Inflammatory macrophage (primary cell): ENCODE measurements at places on chromosomes 6 and 20.

- DNase-seq = peak; percentile 98
Measured at GRCh38 chr6:11732036-11732631, 46.5 kb downstream of the ADTRP start.

DNA sequence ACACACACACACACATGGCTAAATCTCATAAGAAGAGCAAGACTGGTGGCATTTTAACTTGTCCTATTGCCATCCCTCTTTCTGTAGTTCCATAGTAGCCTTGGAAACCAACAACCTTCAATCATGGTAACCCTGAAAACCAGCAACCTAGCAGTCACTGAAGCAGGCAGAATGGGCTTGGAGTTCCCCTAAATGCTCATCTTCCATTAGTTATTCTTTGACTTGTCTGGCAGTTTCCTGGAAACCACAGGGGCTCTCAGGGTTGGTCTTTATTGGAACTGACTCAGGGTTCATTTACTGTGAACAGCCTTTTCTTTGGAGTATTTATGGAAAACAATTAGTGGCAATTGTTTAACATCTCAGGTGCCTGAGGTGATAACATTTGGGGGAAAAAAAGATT lies 19.4 kb upstream of the BRPF3 start:
- no peak for DNase-seq

DNA sequence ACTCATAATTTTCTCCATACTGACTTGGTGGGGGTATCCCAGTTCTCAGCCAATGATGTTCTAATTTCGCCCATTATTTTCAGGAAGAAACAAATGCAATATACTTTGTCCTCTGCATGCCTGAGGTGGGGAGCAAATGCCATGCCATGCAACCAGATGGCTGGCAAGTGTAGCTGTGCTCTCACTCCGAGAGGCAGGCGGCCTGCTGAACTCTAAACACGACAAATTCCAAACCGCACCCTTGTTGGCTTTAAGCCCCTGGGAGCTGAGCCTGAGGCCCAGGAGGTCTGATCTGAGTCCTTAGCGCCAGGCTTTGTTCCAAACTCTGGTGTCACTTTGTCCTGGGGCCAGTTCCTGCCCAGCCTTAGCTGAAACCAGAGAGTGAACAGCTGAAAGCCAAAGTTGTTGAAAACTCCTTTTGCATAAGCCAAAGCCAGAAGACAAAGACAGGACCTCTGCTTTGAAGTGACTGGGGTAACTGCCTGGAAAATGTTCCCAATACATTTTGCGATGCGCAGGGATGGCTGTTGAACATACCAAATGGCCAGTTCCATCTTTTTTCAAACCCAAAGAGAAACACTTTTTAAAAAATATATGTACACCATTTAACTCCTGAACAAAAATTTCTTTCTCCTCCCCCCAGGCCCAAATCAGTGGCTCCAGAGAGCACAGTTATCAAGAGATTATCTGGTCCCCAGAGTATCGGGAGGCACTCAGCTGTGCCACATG lies 46.2 kb downstream of the TTI1 start:
- DNase-seq = no peak

- no peak for DNase-seq
Measured at GRCh38 chr20:38927902-38928578, 1.8 kb downstream of the FAM83D start.

DNA sequence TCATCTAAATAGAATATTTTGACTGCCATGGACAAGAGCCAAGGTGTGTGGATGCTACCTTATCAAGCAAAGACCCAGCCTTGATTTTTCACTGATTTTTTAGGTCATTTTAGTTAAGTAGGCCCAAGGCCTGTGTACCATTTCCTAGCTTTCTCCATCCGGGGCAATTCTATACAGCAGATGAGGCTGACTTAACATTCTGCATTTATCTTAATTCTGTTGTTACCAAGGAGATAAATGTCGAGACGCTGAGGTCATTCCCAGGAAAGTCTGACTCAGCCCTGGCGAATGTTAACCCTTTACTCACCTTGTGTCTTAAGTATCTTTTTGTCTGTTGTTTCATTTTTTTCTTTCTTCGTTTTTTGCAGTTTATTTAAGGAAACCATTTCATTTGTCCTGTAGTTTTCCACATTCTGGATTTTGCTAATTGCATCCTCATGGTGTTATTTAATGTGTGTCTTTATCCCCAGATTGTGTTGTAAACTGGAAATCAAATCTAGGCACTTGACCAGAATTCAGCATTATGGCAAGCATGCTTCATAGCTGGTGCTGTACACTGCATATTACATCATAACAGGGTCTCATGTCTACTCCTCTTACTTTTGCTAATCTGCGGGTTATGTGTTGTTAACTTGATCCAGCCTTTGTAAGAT lies 277.0 kb downstream of the CDKAL1 start:
- no peak for DNase-seq

- no peak for DNase-seq
Measured at GRCh38 chr6:123780021-123780420, 23.6 kb upstream of the NKAIN2 start.

- no peak for DNase-seq
Measured at GRCh38 chr20:9200196-9200595, 131.3 kb downstream of the PLCB4 start.

GRCh38 chr6:12395898-12396297 lies 105.7 kb downstream of the EDN1 start:
- no peak for DNase-seq

DNA sequence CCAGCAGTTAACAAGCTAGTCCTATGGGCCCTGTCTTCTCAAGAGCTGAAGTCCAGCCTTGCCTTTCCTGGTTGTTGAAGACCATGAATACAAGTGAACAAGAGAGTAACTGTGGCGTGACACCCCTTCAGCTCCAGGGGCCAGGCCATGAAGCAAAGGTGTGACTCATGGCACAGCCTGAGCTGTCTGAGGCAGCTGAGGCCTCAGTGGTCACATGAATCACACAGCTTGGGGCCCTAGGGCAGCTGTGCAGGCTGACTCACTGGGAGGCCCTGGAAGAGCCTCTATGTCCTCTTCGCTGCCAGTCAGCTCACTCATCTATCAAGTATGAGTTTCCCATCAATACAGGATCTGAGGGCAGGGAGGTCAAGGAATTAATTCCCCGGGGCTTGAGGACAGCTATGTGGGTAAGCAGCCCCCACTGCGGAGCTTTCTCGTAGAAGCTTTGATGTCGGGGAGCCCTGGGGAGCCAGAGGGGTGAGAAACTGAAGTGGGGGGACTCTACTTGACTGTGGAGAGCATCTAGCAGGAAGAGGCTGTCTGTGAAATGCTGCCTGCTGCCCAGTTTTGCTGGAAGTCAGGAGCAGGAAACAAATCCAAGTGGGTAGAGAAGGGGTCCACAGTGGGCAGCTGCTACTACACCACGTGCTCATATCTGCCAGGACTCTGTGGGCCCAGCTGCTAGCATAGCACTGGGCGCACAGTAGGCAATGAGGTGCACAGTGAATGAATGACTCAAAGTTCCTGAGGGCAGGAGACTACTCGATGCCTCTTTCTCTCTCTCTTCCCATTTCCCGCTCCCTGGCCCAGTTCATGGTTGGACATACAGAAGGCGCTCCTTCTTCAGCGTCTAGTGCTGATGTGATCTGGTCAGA lies 13.7 kb upstream of the FAM83C start:
- peak; percentile 64 for DNase-seq

GRCh38 chr6:150269857-150270223 lies 99.0 kb upstream of the IYD start:
- DNase-seq = no peak

DNA sequence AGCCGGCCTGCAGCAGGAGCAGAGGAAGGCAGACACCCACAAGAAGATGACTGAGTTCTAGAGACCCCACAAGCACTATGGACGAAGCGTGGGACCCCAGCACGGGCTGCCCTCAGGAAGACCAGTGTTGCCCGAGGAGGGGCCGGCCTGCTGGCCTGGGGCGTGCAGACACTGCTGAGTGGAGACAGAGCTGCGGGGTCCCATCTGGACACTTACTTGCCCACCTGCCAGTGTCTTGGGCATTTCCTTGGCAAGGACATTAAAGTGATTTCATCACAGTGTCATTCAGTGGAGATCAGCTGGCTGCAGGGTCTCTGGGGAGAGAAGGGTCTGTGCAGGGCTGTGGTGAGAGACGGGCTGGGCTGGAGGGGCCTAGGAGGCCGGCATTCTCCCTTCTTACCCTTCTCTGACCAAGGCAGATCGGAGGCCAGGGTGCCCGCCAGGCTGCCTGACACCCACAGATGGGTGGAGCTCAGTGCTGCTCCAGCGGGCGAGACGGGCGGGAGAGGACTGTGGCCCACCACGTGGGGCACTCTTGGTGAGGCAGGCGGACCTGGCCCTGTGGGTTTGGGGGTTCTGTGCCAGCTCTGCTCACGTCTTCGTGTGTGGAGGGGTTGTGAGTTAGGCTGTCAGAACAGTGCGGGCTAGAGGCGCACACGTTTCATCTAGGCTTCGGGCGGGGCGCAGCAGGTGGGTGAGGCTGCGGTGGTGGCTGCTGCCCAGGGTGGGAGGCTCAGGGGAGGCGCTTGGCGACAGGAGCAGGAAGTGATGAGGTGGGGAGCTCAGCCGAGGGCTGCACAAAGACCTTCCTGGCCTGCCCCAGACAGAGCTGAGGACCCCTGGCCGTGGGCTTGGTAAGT lies at the start of gene LIME1:
Gene LIME1 (plus strand): TSS at position 806 of the 860 bp plus-strand sequence. CDS start 886 bp downstream, outside the sequence.
- no peak for DNase-seq
